ENCODE measurements at places on chromosomes 7 and 10.
A peak's percentile ranks its signal among the peaks of the same experiment; 100 is the strongest.

GRCh38 chr10:77869626-77870420 is 56.7 kb downstream of the DLG5 start:
- DNase-seq = no peak

- DNase-seq = peak; percentile 53
These were observed 82.4 kb downstream of the ADCYAP1R1 start for GRCh38 chr7:31134246-31135188.

GRCh38 chr7:2445898-2446555 is 30.2 kb downstream of the GRIFIN start:
- DNase-seq = no peak

- no peak for DNase-seq
These were observed 39.2 kb downstream of the ELFN1 start for GRCh38 chr7:1709281-1709680.

- DNase-seq = peak; percentile 37
These were observed 700 bp downstream of the SMC3 start for GRCh38 chr10:110568055-110568735.

GRCh38 chr7:110007320-110008063 is 1083.4 kb upstream of the LRRN3 start:
- no peak for DNase-seq

GRCh38 chr10:11646450-11646849 is 35.0 kb upstream of the USP6NL start:
- no peak for DNase-seq

- DNase-seq = no peak
These were observed 15.8 kb downstream of the NAPEPLD start for GRCh38 chr7:103132995-103133688.

DNA sequence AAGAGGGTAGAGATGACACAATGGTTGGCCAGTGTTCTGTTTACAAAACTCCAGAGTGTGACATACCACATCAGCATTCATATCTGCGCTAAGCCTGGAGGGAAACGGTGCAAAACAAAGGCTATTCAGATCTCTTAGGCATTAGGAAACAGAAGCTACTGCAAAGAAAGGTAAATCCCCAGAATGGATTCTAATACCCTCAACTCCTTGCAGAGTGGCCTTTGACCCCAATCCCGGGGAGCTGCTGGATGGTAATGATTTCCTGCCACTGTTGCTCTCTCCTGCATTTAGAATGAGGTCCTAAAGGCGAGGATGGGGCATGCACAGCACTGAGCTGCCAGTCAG is 65.2 kb downstream of the AOAH start:
- peak; percentile 89 for DNase-seq

DNA sequence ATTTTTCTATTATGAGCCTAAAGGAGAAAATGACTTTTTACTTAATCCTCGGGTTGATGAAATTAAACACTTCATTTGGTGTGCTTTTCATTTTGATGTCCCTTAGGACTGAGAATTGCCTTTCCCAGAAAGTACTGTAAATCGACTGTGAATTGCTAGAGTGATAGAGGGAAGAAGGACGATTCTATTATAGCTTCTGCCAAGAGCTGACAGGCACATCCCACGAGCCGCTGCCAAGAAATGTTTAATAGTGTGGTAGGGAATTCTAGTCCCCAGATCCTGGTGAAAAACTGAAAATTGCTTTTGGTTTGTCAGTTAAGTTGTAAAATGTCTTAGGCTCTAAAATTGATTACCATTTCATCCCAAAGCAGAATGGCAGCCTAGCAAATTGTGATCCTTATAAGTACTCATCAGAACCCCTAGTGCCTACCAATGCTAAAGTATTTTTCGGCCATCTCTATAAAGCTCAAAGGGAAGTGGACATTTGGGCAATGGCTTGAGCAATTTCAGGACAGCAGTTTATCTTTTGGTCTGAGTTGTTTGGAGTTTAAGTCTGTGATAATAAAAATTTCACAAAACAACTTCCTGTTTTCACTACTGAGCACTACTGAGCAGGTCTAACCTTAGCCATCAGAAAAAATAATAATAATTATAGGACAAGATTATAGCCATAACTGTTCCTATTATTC is 44.6 kb upstream of the HYCC1 start:
- no peak for DNase-seq

DNA sequence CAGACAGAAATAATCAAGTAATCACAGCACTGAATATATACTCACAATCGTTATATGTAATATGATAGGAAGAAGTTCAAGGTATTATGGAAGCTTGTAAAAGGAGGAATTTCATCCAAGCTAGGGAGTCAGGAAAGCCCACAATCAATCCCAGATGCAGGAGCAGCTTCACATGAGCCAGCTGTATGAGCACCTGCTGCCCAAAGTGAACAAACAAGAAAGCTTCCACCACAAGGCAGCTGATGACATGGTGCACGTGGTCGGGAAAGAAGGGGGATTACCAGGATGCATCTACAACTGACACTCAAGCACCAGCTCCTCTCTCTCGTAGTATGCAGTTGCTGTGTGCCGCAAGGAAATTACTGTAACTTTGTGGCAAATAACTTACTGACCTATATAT is 225.2 kb downstream of the XPNPEP1 start:
- no peak for DNase-seq

DNA sequence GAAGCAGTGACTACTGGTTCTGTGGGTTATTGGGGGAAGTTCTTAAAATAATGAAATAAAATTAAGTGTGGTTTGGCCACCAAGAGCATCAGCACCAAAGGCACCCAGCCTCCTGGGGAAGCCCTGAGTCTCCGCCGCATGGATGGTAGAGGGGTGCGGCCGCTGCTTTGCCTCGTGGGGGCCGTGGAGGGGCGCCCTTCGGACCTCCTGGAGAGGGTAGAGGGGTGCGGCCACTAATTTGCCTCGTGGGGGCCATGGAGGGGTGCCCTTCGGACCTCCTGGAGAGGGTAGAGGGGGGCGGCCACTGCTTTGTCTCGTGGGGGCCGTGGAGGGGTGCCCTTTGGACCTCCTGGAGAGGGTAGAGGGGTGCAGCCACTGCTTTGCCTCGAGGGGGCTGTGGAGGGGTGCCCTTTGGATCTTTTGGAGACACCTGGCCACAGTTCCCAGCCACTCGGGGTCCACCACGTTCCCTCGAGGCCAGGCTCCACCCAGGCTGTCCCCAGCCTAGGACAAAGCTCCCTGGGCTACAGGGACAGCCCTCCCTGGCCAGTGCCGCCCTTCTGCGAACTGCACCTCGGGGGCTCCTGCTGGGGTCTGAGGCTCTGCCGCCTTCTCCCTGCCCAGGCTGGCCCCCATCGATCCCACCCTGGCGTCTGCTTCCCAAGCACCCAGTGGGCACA is 535.1 kb downstream of the PTPRN2 start:
- no peak for DNase-seq

GRCh38 chr7:114152314-114152938 is 233.6 kb upstream of the PPP1R3A start:
- no peak for DNase-seq

DNA sequence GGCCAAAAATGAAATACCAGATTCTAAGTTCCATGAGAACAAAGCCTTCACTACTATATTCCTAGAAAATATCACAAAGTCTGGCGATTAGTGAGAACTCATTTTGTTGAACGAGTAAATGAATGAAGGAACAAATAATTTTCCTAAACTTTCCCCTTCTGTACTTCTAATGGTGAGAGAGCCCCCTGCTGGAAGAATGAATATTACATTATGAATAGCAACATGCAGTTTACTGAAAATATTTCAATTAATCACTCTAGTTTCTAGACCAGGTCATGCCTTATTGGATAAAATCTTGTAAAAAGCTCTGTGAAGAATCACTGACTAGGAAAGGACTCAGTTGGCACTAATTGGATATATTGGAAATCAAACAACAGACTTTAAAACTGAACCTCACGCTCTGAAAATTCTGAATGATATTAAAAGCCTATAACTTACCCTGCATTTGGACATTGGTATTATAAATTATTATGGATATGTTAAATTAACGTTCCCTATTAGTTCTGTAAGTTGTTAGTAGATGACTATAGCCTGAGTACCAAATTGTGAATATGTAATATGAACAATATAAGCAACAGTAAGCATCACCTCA is 32.4 kb upstream of the MTPN start:
- DNase-seq = peak; percentile 42

GRCh38 chr10:109956454-109957091 is 33.3 kb upstream of the XPNPEP1 start:
- peak; percentile 57 for DNase-seq

DNA sequence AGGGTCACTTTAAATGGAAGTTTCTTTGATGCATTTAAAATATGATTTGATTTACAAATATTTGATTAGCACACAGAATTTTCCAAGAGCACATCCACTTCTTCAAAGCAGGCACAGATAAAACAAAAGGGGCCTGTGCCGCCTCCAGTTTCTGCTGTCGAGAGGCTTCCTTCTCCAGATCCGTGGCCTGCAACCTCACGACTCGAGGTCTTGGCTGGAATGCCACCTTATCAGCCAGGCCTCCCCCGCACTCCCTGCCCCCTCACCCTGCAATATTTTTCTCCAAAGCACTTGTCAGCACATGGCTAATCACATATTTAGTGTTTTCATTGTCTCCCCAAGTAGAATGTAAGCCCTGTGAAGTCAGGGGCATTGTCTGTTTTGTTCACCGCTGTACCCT is 12.5 kb downstream of the PYROXD2 start:
- no peak for DNase-seq

Data from iris pigment epithelial cell (primary cell).